HCT116 (cell line): ENCODE measurements at places on chromosomes 7 and 10. TPM values are rescaled to one million over a fixed set of nuclear protein-coding genes. Genes with fewer than 3 reads are reported as not detected.

Gene AFAP1L2
- 0.93 TPM for total RNA-seq

Gene PLXNA4
- not detected for total RNA-seq

Gene OR6B1
- total RNA-seq, result not detected

Gene CALML5
- total RNA-seq, result not detected

Gene PLEKHA1
- total RNA-seq, result 30.6 TPM

DNA sequence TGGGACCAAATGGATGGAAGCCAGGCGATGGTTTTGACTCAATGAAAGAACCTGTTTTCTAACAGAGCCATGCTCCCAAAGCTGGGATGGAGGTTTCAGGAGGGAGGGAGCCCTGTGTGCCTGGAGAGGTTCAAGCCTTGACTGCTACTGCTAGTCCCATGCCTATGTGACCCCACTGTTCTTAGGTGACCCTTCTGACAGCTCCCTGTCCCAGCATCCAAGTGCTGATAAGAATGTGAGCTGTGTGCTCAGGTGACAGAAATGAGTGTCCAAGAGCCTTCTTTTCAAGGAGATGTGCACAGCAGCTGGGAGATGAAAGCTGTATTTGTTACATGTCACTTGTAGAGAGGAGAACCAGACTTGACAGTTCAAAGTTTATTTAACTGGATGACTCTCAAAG, 595.4 kb downstream of the GALNT17 start:
- DNase-seq, result no peak

DNA sequence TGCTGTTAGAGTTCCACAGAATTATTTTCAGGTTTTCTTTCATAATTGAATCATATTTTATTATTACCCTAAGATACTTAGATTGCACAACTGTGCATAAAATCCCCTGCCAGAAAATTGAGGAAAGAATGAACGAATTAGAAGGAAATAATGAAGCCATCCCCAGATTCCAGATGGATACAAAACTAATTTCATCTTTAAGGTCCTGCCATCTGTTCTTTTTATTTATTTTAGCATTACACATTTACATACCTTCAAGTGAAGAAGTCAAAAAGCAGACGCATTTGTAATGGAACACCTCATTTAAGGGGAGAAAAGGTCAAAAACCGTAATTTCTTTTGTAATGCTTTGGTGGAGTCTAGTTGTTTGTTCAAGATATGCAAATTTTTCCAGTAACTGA, 77.0 kb upstream of the LRRTM3 start:
- DNase-seq, result no peak

DNA sequence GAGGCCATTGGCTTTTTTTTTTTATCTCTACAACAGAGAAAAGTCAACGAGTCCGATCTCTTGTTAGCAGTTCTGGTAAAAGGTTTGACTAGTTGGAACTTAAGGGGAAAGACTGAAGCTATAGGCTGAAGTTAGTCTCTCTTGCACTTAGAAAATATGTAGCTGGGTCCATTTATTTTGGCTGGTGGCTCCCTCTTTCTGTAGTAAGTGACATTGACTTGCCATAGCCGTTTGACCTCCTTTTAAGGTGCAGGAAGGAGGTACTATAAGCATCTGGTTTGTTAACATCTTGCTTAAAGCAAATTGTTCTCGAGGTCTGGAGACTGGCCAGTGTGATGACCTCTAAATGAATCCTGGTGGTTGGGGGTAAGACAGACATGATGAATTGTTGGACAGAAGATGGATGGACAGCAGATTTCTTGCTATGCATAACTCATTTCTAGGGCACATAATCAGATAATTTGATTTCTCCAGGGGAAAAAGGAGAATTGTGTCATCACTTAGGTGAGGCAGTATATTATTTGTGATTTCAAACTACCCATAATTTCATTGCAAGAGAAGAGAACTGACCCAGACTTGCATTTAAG, 356.3 kb upstream of the GALNT17 start:
- DNase-seq, result no peak

DNA sequence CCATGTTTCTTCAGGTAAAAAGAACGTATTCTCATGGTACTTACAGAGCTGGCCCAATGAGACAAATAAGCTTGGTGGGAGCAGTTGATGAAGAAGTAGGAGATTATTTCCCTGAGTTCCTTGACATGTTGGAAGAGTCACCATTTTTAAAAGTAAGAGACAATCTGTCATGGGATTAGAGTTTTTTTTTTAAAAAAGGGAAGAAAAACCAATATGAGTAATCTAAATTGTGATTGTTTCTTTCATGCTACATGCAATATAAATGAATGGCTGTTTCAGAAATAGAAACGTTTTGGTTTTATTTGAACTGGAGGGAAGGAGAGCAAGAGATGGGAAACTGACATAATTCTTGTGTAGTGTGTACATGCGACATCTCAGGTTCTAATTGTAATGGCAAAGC, 32.8 kb downstream of the TMEM60 start:
- no peak for DNase-seq

DNA sequence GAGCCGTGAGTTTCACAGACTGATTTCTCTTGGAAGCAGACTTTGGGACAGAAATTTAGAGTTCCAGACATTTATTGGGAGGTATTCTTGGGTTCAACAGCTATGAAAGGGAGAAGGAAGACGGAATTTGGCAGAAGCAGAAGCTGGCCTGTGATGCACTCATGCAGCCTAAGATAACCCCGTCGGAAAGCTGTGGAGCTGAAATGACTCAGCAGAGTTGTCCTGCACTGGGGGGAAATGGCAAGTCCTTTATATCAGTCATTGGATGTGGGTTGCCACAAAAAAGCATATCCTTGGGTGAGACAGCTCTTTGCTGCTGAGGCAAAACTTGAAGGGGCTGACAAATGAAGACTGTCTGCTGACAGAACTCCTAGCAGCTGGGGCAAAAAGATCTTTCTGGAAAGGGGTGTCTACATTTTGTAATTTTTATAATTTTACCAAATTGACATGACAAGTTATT, 11.5 kb upstream of the MICU1 start:
- no peak for DNase-seq

DNA sequence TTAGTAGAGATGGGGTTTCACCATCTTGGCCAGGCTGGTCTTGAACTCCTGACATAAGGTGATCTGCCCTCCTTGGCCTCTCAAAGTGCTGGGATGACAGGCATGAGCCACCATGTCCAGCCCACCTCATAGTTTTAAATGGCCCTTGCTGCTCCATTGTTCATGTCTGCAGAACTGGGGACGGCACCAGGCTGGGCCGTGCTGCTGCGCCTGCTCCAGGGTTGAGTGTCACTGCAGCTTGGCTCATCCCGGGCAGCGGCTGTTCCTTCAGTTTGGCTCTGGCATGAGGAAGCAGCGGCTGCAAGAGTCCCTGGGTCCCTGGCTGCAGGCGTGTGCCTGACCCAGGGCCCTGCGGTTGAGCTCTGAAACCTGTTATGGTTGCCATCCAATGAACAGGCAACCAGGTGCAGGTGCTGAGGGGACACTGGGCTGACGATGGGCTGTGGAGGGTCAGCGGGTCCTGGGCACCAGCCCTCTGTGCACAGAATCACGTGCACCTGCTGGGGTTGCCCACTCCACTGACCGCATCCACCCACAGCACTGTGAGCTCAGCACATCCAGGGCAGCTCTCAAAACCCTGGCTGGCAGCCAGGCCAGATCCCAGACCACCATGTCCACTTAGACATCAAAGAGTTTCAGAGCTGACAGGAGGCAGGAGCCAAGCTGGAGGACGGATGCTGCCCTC, 70.2 kb upstream of the PPP2R2D start:
- no peak for DNase-seq

DNA sequence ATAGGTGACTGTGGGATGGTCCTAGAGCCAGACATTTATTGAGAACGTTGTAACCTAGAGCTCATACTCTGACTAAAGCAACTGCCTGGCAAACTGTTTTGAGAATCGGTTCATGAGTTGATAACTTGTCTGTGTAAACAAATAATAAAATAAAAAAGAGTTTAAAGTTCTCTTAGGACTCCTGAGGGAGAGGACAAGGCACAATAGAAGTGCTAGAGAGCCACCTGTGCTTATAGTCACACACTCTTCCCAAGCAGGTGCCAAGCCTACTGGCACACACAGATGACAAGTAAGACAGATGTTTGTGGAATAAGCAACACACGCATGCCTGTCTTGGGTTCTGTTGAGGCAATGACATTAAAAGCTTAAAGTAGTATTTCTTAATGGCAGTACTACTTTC, 7.9 kb downstream of the EDRF1 start:
- no peak for DNase-seq

DNA sequence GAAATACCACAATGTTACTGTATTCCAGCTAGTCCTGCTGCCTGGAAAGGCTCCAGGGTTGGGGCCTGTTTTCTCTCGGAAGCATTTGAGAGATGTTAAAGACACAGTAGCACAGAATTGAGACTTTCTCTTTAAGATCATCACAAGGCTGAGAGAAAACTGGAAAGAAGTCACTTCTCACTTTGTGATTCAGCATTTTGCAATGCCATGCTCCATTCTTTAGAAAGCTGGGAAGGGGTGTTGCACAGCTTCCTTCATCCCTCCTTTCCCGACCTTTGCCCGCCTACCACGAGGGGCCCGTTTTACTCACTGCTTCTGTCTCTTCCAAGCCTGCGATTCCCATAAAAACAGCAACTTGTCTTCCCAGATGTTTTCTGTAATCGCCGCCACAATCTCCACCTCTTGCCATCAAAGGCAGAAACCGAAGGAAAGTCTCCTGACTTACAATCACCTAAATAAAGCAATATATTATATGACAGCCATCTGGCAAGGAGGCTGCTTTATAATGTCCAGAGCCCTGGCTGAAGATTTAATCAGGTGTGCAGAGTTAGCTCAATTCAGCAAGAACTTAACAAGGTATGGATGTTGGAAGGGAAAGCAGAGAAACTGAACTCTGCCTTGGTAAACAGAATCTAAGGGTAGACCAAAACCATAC, 18.9 kb downstream of the NOD1 start:
- DNase-seq, result no peak

GRCh38 chr10:78021201-78021600, 8.1 kb downstream of the POLR3A start:
- DNase-seq, result no peak

GRCh38 chr7:47361236-47361635, 220.7 kb downstream of the TNS3 start:
- DNase-seq, result no peak

GRCh38 chr10:36003688-36004087, 361.6 kb upstream of the FZD8 start:
- no peak for DNase-seq

DNA sequence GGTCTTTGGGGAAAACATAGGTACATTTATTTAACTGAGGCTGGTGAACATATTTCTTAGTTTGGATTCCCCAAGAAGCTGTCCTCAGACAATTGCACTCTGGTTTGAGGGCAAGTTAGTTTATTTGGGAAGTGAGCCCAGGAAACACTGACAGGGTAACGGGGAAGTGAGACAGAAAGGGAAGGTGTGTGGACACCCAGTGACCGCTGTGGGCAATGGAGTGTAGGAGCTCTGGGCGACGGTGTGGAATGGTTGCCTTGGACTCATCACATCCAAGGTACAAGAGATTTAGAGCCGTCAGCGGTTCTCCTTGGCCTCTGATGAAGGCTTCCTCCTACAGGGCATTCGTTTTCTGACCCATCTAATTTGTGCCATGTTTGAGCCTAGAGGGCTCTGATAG, 7.1 kb downstream of the MRC1 start:
- no peak for DNase-seq

- DNase-seq, result no peak
These were observed 58.1 kb downstream of the INSIG1 start for GRCh38 chr7:155355745-155356144.

DNA sequence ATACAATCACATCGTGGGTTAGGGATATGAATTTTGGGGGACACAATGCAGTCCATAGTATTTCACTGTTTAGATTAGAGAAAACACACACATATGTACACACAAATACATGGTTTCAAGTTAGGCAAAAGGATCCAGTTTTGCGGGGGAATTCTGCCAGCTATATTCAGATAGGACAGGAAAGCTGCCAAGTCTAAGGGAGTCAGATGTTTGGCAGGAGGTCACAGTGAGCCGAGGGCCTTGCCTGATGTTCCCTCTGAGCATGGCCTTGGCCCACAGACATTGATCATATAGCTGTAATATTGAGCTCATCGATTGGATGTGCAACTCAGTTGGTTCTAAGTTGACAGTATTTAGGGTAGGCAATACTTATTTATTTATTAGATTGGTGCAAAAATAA, 122.8 kb downstream of the ADRA2A start:
- no peak for DNase-seq
